ENCODE measurements at places on chromosomes 7 and 10. TPM values are rescaled to one million over a fixed set of nuclear protein-coding genes. Genes with fewer than 3 reads are reported as not detected.

Gene WNT16
- total RNA-seq = 0.39 TPM

Gene SERPINE1
- 238 TPM for total RNA-seq

Gene ABCC2
- 13.2 TPM for total RNA-seq

Gene TFPI2
- total RNA-seq = 267 TPM

Gene EPO
- not detected for total RNA-seq

Gene CCDC3
- 0.29 TPM for total RNA-seq

Gene PRXL2A
- 13.2 TPM for total RNA-seq

Gene CHRM2
- total RNA-seq = 0.84 TPM

Gene LIPM
- total RNA-seq = not detected

Gene CYP2E1
- not detected for total RNA-seq

Gene CRHR2
- not detected for total RNA-seq

Gene CYCS
- 195 TPM for total RNA-seq

Gene SPAM1
- total RNA-seq = not detected

Gene VAX1
- total RNA-seq = not detected

DNA sequence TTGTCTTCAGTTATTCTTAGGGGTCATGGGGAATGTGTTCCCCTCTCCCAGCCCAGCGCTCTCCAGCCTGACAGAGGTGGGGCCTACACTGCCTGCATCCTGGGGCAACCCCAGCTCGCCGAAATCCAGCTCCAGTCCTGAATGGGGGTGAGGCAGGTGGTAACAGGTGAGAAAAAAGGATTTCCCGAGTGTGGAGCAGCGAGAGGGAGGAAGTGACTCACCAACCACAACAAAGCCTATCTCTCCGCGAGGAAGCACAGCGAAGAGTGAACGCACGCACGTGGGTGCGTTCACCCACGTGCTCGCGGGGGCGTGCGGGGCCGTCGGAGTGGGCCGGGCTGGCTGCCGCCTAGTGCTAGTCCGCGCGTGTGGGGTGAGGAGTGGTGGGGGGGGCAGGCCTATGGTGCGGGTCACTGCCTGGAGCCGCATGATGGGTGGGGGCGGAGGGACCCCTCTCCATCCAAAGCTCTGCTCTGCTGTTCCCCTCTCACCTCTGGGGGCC is 855 bp upstream of the PALD1 start:
- DNase-seq = peak; percentile 21

- peak; percentile 36 for DNase-seq
Observed at GRCh38 chr7:116527521-116527920, 2.7 kb downstream of the CAV1 start.

DNA sequence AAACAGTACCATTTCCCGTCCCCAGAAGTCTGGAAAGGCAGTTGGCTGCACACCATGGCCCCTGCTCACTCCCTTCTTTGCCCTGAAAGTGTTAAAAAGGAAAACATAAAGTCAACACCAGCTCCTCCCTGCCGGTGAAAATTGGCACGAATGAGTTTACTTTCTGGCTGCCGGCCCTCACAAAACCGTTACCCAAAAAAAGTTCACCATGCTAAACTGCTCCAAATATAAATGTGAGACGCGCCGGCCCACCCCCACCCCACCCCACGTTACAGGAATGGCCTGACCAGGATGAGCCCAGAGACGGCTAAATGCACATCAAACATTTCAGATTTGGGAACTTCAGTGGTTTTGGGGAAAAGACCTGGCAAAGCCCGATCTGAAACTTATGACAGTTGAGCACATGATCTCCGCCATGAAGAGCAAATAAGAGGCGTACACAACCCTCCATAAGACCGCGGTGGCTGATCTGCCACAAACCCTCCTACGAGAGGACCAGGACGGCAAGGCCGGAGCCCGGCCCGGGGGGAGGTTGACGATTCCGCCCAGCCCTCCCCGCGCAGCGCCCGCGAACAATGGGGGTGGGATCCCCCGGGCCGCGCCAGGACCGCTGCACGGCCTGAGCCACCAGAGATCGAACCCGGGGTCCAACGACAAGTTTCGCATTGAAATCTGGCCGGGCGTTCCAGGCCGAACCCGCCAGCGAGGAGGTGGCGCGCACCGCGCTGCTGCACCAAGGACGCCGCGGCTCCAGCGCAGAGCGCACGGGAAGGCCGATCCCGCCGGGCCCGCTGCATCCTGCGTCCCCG is 952 bp downstream of the DIP2C start:
- DNase-seq = peak; percentile 56

- DNase-seq = peak; percentile 50
Observed at GRCh38 chr10:22573820-22574569, 140.4 kb downstream of the PIP4K2A start.

- no peak for DNase-seq
Observed at GRCh38 chr7:102457352-102457924, 7.2 kb downstream of the ALKBH4 start.

DNA sequence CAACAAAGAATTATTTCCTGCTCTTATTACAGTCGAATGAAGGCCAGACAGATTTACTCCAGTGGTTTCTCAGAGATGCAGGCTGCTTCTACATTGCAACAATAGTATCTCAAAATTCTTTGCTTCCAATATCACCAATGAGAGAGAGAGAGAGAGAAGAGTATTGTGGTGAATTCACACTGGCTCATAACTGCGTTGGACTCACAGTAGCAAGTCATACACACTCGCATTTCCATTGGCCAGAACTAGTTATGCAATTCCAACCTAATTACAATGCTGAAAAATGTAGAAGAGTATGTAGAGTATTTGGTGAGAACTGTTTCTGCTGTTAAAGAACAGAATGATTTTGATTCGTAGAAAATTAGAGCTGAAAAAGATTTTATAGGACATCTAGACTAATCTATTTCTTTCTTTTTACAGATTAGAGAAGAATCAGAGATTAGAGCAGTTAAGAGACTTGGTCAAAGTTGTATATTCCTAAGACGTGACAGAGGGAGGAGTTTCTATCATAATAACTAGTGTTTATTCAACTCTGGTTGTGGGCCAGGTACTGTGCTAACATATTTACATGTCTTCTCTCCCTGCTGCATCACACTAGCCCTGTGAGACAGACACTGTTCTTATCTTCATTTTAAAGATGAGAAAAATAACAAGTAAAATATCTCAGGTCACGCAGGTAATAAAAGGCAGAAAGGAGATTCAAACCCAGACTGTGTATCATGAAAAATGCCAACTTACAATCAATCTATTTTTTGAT is 34.6 kb upstream of the PDK4 start:
- DNase-seq = no peak

DNA sequence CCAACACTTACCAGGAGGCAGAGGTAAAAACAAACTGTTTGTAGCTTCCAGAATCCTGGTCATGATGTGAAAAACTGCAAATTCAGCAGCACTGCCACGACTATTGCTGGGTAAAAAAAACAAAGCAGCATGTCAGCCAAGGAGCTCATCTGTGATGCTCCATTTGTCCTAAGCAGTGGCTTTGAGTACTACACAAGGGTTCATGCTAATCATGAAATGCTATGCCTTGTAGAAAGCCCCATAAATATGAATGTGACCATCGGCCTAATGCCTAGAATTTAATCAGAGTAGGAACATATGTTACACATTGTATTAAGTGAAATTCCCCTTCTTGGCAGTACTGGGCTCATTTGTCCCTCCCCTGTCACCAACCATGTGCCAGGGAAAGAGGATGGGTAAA is 95.4 kb downstream of the GSAP start:
- no peak for DNase-seq

DNA sequence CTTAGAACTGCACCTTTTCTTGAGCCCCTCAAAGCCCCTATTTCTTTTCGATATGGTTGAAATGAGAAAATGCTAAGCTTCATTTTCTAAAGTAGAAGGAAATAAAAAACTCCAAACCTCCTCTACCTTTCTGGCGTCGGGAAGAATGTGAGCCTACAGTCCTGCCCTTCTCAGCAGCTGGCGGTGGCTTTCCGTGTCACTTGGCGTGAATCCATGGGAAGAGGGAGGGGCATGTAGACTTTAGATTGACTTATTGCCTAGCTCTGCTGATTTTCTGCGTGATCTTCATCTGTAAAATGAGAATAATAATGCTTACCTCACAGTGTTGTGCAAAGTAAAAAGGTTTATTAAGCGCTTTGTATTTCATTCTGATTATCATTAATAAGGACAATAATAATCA is 35.0 kb downstream of the PRR15 start:
- DNase-seq = no peak

DNA sequence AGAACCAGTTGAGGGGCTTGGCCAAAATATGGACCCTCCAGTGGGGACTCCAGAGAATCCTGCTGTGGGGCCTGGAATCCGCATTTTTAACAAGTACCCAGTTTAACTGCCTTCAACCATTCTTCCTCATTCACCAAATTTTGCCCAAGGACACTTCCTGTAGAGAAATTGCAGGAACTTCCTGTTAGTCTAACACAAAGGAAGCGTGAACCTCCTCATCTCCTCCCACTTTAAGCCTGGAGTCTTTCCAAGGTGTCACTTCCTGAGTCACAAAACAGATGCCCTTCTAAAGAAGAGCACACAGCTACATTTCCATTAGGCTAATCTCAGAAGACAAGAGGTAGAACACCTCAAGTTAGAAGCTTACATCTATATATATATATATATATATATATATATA is 188.4 kb downstream of the PPP1R17 start:
- peak; percentile 84 for DNase-seq

DNA sequence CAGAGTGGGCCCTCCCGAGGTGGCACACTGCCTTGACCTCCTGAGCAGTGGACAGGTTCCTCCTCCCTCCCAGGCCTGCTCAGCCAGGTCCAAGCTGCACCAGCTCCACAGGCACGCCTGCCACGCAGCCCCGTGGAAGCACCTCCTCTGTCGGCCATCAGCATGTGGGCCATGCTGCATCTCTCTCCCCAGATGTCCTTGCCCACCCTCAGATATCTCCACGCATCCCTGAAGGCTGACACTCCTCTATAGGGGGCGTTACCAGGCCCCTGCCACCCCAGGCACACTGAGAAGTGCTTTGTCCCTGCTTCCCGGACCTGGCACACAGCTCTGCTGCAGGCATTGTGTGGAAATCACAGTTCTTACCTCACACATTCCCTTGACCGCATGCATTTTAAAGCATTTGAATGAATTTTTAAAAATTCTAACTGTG is 598.5 kb downstream of the SDK1 start:
- no peak for DNase-seq

- DNase-seq = peak; percentile 75
Observed at GRCh38 chr7:30743371-30744074, 8.4 kb upstream of the INMT start.

- DNase-seq = no peak
Observed at GRCh38 chr7:157522189-157522588, 185.4 kb downstream of the DNAJB6 start.

GRCh38 chr10:92572362-92573090 is 1.4 kb downstream of the IDE start:
- no peak for DNase-seq

- DNase-seq = no peak
Observed at GRCh38 chr10:21823617-21824016, 179.9 kb downstream of the DNAJC1 start.

DNA sequence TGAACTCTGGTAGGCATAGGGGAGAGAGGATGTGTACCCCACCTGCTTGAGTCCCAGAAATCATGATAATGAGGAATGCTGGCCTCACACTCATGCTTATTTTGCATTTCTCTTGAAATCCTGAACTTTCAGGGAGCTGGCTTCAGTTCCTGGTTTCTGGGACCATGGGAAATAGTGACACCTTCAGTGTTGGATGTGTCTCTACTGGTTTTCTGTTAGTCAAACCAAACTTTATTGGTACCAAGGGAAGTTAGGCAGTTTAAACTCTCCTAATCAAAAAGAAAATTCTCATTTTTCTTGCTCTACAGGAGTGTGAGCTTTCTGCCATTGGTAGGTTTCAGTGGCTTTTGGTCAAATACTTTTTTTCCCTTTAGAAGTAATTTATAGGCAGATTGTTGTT is 11.8 kb upstream of the PCGF5 start:
- peak; percentile 25 for DNase-seq

DNA sequence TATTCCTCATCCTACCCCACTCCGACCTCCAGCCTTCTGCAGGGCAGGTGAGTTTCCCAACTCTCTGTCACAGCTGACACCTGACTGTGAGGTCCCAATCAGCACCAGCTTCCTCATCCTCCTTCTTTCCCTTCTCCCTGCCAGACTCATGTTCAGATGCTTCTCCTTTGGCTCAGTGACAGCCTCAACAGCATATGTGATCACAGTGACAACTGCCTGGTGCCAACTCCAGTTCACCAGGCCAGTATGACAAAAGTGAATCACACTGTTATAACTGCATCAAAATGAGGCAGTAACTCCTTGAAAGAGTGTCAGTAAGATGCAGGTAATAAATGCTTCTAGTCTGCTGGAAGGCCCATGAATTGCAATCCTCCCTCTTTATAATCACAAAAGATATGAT is 46.8 kb upstream of the NFE2L3 start:
- DNase-seq = no peak

DNA sequence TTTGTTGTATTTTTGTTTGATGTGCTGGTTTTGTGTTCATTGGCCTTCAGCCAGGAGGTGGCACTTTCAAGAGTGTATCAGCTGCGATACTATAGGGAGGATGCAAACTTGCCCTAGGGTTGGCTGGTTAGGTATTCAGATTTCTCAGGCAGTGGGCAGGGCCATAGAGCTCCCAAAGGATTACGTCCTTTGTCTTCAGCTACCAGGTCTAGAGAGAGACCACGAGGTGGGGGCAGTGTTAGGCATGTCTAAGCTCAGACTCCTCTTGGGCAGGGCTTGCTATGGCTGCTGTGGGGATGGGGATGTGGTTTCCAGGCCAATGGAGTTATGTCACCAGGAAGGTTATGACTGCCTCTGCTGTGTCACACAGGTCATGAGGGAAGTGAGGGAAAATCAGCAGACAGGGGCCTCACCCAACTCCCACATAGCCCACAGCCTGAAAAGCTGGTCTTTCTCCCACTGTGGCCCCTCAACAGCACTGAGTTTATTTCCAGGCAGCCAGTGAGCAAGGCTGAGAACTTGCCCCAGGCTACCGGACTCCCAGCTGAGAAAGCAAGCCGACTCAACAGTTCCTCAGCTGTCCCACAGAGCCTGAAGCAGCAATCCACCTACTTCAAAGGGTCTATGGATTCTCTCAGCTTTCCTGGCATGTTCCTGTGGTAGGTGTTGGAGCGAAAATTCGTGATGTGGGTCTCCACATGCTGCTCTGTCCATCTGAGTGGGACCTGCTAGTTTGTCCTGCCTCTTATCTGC is 227.4 kb upstream of the COBL start:
- no peak for DNase-seq

DNA sequence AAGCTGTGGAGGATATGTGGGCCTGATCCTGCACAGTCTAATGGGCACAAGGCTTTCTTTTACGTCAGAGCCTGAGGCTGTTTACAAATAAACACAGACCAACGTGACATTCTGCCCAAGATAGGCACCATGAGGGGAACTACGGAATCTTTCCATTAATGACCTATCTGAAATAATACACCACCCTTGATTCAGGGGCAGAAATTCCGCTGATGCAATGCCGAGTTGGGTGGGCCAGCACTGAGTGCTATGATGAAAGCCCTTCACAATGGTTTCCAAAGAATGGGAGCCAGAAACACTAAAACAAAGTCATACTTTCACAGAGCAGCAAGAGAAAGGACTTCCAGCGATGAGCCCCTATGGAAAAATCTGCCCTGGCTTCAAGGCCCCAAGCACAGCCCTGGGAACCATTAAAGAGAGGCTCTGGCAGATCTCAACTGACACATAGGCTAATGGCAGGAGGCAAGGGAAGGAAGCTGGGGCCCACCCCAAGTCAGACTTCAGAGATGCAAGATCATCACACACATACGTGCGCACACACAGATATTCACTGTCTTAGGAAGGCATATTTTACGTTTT is 72.2 kb upstream of the DLX6 start:
- peak; percentile 1 for DNase-seq

- peak; percentile 20 for DNase-seq
Observed at GRCh38 chr7:137360087-137360679, 16.6 kb upstream of the PTN start.

All from RPMI7951 (cell line).